HepG2 (cell line): ENCODE measurements at places on chromosomes 7 and 10. TPM values are rescaled to one million over a fixed set of nuclear protein-coding genes. Genes with fewer than 3 reads are reported as not detected.
A peak's percentile ranks its signal among the peaks of the same experiment; 100 is the strongest.

GRCh38 chr7:2239242-2239641, 2.8 kb downstream of the MRM2 start:
- no peak for DNase-seq

GRCh38 chr7:45085619-45086200, 3.1 kb downstream of the NACAD start:
- DNase-seq = no peak

Gene TRIM73
- total RNA-seq = 4.5 and 5.7 TPM in 2 replicates

GRCh38 chr10:19788075-19788686, 28.1 kb upstream of the PLXDC2 start:
- peak; percentile 61 for DNase-seq

Gene OR2AE1
- total RNA-seq = not detected in 2 replicates

Gene GPR26
- not detected in 2 replicates for total RNA-seq

GRCh38 chr7:27155816-27156507, 513 bp downstream of the HOXA7 start:
- DNase-seq = no peak

Gene CYP2E1
- total RNA-seq = 0.27 TPM in 1 of 2 replicates, not detected in the other

- DNase-seq = no peak
These were observed 172.7 kb downstream of the PTEN start for GRCh38 chr10:88036126-88036525.

GRCh38 chr10:101414034-101414433, 60.1 kb downstream of the BTRC start:
- no peak for DNase-seq
